ENCODE measurements at places on chromosomes 16 and 17.

DNA sequence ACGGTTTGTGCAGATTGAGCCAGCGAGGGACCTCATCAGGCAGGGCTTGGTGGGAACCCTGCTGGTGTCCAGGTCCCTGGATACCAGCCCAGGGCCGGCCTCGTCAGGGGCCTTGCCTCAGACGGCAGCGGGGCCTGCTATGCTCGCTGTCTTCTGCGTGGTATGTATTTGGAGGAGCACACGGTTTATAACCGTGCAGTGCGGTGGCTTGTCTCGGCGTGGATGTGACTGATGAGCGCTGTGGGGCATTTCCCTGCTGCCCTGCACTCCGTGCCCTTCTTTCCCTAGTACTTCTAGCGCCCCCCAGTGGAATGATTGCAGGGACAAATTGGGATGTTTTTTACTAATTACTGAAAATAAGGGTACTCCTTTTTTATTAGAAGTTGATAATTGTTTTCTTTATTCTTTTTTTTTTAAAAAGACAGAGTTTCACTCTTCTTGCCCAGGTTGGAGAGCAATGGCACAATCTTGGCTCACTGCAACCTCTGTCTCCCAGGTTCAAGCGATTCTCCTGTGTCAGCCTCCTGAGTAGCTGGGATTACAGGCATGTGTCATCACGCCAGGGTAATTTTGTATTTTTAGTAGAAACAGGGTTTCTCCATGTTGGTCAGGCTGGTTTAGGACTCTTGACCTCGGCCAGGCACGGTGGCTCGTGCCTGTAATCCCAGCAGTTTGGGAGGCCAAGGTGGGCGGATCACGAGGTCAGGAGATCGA lies 15.3 kb downstream of the TBCD start:
- DNase-seq = no peak

DNA sequence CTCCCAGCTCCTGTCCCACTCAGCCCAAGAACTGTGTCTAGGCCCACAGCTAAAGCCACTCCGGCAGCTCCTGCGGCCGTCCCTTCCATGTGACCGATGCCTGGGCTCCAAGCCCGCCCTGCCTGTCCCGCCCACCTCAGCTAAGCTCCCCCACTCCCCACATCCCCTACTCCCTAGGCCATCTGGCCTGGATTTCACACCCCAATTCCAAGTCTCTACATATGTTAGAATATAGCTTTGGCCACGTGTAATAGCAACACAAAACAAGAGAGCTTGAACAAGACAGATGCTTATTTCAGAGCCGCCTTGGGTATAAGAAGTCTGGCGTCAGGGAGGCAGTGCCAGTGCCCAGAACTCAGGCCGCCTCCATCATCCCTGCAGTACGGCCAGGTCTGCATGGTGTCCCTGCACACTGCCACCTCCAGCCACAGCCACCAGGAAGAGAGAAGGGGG lies 30.0 kb upstream of the USP22 start:
- DNase-seq = no peak

- no peak for DNase-seq
Observed at GRCh38 chr17:13560935-13561334, 40.8 kb downstream of the HS3ST3A1 start.

GRCh38 chr16:67941469-67942199 lies 2.3 kb downstream of the LCAT start:
- no peak for DNase-seq

GRCh38 chr16:47375423-47375822 lies 85.4 kb downstream of the ITFG1 start:
- DNase-seq = no peak

- no peak for DNase-seq
Observed at GRCh38 chr16:66752958-66753357, 1.5 kb upstream of the DYNC1LI2 start.

DNA sequence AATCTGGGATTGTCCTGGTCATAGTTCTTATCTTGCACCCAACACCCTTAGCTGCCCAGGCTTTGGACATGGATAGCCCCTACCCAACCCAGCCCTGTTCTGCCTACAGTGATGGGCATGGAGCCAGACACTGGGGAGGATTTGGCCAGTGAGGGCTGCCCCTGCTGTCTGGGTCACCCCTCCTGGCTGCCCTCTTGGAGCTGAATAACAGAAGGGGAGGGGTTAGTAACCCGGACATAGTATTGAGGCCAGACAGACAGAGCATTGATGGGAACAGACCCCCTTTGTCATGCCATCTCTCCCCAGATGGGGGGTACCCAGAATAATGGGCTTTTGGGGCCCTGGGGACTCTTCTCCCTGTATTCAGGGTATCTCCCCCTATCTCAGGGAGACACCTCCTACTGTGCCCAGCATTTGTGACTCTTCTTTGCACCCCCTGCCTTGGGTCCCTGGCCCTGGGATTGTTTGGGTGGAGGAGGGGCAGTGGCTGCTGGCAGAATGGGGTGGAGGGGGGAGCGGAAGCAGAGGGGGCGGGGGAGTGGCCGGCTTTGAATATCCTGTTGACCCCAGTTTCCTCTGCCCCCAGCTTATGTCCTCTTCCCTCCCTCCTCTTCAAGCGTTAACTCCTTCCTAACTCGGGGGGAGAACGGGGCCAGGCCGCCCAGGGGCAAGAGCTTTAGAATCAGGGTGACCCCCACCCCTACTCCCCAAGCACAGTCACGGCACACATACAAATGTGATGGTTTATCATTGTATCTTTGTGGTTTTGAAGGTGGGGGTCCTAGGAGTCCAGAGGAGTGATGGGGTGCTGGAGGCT lies 17.0 kb downstream of the GJD3 start:
- DNase-seq = no peak

DNA sequence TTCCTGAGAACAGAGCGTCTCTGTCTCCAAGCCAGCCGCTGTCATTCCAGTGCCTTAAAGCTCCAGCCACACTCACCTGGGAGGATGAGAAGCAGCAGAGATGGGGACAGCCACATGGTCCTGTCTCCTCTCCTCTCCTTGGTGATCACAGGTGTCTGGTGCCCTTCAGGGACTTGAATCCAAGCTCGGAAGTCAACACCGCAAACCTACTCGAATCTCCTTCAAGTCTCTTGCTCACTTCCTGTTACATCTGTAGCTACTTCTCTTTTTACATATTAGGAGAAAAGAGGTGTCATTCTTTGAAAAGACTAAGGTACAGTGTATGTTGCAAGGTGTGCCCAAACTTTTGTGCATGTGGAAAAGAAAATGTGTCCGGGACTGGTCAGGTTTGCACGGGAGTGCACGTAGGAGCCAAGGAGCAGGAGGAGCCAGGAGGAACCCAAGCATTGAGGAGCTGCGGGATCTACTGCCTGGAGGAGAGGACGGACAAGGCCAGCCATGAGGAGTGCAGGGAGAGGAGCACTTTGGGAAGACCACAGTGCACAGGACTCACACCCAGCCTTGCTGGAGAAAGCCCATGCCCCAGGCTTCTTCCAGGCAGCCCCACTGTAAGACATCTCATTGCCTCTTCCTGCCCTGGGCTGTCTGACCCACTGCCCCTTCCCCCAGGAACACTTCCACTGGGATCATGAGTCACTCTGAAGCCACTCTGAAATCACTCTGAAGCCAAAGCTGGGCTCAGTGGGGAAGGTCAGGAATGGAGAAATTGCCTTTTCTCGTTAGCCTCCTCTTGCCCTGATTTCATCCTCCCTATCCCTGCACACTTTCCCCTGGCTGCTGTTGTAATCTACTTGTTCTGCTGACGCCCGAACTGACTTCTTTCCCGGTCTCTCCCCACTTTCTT lies at the start of gene CD300LD:
Gene CD300LD, minus strand, starts transcription at position 197 of the 904 bp plus-strand sequence. Its CDS starts 81 bp downstream, at position 116.
- DNase-seq = no peak

- DNase-seq = no peak
Observed at GRCh38 chr17:28935744-28936460, 15.4 kb downstream of the PHF12 start.

DNA sequence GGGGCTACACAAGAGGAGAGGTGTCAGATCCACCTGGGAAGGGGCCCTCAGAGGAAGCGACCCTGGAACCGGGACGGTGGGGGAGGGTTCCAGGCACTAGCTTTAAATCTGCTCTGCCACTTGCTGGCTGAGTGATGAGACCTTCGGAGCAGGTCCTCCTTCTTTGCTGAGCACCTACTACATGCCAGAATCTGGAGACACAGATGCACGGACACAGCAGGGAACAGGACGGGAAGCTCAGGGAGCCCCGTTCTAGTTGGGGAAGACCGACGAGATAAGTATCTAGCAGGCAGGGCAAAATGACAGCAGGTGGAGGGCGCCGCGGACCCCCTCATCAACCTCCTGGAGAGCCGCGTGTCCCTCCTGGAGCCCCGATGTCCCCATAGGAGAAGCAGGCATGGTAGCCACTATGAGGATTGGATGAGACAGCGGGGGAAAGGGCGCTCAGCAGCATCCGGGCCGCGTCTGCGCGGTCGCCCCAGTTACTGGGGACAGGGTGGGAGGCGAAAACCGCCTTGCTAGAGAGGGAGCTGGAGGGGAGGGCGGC lies 27.2 kb downstream of the SBK1 start:
- DNase-seq = no peak

DNA sequence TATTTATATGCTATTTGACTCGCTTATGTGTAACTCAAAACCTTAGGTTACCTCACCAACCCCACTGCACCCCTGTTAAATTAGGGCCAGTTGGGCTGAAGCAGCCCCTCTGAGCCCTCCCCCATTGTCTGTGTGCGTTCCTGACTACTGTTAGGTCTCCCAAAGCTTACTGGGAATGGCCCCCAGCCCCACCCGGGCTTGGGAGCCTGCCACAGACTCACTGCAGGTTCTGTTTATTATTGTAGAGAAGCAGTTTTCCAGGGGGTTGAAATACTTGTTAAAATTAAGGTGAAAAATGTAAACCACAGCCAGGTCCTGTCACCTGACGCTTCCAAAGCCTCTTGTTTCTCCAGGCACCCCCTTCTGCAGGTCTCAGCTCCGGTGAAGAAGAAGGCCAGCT lies 151.7 kb downstream of the FOXL1 start:
- DNase-seq = no peak

DNA sequence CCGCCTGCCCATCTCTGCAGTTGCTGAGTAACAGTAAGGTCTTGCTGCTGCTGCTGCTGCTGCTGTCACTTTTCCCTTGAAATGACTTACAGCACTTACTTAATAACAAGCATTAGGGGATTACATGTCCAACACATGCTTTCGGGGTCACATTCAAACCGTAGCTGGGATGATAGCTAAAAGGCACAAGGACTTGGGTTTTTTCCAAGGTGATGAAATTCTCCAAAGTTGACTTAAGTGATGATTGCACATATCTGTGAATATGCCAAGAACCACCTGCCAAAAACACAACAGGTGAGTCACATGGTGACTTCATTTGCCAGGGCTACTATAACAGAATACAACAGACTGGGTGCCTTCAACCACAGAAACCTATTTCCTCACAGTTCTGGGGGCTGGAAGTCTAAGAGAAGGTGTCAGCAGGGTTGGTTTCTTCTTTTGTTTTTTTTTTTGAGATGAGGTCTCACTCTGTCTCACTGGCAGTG lies 121.9 kb upstream of the TNRC6C start:
- DNase-seq = no peak

- no peak for DNase-seq
Observed at GRCh38 chr17:5225668-5226457, 8.8 kb downstream of the SCIMP start.

DNA sequence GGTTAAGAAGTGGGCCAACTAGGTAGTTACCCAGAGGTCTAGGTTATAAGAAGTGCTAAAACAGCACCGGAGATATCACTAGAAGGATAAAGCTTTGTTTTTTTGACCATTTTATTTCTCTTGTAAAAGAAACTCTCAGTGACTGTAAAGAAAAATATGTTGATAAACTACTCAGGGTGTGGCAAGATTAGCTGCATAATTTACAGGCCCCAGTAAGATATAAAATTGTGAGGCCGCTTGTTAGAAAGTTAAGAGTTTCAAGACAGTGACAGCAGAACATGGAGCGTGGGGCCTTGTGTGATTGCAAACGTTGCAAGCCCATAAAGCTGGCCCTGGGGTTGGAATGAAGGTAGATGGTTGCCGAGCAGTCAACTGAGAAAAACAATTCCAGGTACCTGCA lies 263.7 kb upstream of the EEF2KMT start:
- no peak for DNase-seq

DNA sequence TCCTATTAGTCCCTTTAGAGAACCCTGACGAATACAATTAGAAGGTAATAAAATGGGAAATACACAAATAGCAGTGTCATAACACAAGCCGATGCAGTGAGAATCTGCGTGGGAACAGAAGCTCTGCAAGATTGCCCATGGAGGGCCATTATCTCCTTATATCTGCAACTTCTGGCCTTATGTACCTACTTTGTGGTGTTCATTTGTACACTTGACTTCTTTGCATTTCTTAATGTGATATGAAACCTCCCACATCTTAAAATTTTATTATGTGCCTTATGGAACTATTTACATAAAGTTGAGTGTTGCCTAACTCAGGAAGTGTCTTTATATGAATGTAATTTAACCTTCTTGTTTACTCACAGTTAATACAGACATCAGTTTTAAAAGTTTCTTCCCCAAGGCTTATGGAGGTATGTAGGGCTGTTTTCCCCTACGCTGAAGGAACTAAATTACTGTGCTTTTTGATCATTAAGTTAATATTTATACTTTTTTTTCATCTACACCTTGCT lies 10.1 kb upstream of the TANC2 start:
- no peak for DNase-seq

DNA sequence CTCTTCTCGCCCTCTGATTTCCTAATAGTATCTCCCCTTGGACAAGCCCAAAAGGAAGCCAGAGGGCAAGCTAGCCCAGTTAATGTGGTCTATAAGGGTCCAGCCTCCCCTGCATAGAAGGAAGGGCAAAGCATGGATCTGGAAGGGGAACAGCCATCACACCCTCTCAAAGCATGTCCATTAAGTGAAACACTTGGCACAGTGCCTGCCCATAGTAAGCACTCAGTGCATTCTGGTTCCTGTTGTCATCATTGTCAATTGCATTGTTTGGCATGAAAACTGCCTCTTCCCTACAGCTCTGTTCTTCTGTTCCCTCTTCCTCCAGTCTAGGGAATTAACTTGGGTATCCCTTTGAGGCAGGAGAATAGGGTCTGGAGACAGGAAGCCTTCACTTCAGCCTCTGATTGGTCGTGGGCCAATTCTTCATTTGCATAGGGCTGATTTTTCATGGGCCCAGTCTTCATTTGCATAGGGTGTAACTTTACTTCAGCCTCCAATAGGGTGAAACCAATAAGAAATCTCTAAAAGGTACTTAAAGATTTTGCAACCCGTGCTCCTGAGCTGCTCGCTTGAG lies 81.4 kb downstream of the C17orf67 start:
- DNase-seq = no peak

DNA sequence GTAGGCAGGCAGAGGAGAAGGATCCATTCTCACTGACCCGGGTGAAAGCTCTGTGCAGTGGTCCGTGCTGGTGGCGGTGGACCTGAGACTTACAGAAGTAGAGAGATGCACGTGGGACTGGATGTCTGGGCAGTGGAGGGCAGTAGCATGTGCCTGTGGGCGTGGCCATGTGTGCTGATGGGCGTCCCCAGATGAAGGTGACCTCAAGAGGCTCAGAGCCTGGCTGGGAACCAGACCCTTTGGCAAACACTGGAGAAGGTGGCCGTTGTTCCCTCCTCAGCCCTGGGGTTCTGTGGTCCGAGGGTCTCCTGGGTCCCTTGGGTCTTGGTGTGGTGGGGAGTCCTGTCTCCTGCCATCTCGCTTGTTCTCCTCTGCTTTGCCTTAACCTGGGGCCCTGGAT lies 15.6 kb downstream of the WSCD1 start:
- no peak for DNase-seq

- no peak for DNase-seq
Observed at GRCh38 chr17:73686126-73686525, 41.9 kb upstream of the SDK2 start.

- no peak for DNase-seq
Observed at GRCh38 chr17:1486802-1487695, 5.4 kb downstream of the MYO1C start.

Data from iPS DF 6.9 (cell line).